ENCODE measurements at places on chromosomes 4 and X.

GRCh38 chr4:144494280-144494679 lies 151.7 kb upstream of the HHIP start:
- DNase-seq: no peak

- DNase-seq: no peak
These were observed 81.2 kb downstream of the SHROOM3 start for GRCh38 chr4:76515975-76516843.

DNA sequence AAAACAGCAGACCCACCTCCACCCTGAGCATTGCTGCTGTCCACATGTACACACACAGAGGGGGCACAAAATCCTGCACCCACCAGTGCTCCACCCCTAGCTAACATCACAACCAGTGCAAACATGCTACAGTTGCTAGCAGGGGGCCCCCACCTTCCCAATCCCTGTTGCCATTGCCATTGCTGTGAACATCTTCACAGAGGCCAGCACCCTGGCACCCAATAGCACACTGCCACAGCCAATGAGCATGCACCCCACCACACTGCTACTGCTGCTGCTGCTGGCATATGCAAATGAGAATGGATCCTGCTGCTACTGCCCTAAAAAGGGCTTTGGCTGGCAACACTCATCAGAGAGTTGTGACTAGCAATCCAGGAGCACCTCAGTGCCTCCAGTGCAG lies 1061.9 kb downstream of the ARAP2 start:
- no peak for DNase-seq

DNA sequence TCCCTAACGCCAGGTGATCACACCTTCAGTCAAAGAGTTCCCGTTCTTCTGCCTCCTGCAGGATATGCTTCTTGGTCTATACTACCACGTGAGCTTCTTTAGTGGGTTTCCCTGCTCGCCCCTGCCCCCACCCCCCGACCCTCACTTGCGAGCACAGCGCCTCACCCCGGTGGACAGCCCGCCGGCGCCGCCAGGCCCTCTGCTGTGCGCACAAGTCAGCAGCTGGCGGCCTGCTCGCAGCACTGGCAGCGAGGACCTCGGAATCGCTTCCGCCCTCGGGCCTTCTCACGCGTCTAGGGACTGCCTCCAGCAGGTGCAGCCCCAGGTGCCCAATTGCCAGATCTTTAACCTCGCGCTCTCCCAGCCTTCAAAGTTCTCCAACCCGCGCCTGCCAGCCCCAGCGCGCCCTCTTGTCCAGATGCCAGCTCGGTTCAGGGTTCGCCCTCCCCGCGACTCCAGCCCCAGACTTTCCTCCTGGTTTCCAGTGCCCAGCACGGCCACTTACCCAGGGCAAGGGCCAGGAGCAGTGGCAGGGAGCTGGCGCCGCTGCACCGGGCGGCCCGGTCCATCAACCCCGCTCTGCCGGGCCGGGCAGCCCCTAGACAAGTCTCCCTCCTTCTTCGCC lies 454 bp downstream of the BTC start:
- DNase-seq: peak; percentile 27

DNA sequence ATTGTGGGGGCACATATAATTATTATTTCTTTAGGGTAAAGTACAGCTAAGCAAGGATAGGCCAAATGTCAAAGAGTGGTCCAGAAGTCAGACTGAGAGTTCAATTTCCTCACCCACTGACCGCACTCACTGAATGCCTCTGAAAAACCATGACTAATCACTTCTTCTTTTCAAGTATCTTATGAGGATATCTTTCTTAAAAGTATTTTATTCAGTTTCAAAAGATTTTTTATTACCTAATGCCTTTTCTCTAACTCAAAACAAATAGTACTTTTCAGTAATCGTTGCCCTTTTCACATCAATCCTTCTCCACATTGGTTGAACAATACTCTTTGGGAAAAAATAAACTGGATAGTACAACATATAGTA lies 61.7 kb upstream of the CAMK2D start:
- DNase-seq: peak; percentile 13

DNA sequence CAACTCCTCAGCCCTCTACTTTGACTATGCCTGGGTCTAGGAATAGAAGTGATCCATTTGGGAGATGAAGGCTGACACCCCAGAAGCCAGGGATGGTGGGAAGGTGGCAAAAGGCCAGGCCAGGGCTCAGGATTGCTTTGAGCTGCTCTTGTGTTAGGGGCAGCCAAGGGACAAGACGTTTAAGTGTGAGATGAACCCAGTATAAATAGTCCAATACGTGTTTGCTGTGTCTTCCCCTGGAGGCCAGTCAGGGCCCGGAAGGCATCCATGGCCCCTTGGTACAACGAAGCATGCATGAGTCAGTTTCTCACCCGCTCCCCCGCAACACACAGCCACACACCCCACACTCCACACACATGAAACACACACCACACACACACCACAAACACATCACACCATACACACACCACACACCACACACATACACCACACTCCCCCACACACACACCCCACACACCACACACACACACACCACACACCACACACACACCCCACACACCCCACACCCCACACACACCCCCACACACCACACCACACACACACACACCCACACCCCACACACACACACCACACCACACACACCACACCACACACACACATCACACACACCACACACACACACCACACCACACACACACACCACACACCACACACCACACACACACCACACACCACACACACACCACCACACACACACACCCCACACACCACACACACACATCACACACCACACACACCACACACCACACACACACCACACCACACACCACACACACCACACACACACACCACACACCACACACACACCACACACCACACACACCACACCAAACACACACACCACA lies 5.1 kb downstream of the STARD8 start:
- no peak for DNase-seq

DNA sequence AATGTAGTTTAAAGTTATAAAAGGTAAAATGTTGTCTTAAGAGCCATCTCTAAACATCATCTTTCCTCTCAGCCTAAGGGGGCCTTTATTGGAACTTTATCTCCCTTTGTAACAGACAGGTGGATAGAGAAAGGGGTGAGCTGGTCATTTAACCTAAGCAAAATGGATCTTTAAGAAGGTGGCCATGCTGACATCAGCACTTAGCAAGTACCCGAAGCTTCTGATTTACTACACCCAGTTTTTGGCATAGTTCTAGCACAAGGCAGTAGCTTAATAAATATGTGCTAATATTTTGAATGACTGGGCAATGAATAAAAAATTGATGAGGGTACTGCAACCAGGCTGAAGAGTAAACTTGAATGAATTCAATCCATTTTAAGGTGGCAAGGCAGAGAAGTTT lies 172.7 kb downstream of the GABRG1 start:
- no peak for DNase-seq

DNA sequence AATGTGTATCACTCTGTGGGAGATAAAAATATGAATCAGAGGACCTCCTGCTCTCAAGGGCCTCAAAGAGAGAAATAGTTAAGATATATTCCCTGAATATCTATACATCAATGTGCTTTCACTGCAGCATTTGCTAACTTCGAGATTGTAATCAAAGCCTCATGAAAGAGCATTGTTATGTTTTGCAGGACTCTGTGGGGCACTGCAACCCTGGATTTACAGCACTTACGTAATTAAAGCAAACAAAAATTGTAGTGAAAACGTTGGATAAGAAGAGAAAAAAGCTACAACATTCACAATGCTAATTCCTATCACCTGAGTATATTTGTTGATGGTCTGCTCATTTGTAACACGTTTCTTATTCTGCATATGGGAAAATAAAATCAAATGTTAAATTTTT lies 48.0 kb downstream of the ETNPPL start:
- no peak for DNase-seq

DNA sequence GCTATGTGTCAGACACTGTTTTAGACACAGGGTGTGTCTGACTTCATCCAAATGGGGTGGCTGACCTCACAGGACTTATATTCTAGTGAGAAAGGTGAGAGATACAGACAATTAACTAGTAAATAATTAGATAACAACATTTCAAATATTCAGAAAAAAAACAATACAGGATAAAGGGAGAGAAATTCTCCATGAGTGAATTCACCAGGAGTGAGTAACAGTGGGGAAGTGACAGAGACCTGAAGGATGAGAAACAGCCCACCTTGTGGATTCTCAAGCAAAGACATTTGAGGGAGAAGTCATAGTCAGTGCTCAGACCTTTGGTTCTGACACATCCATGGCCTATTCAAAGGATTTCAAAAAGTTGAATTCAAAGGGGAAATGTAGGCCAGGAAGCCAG lies 627.9 kb downstream of the IQCM start:
- no peak for DNase-seq

All from stimulated activated CD4-positive, alpha-beta T cell treated with anti-CD3 and anti-CD28 coated beads, Interleukin-15, amount 100 ng/mL, for 24 hours (primary cell).